ENCODE measurements at places on chromosomes 3 and 15. TPM values are rescaled to one million over a fixed set of nuclear protein-coding genes. Genes with fewer than 3 reads are reported as not detected.

DNA sequence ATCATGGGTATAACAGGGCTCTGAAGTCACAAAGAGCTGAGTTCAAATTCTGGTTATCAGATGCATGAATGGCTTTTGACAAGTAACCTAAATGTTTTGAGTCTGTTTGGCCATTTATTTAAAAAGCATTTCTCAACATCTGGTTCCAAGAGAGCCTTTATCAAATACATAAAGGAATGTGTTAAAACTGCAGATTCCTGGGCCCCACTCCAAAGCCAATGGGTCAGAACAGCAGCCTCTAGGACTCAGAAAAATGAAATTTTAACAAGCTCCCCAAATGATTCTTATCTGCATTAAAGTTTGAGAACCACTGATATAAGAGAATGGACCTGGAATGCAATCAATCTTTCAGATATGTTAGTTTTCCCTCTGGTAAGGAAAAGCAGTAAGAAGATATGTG, 3.4 kb downstream of the B4GALT4 start:
- DNase-seq: no peak

DNA sequence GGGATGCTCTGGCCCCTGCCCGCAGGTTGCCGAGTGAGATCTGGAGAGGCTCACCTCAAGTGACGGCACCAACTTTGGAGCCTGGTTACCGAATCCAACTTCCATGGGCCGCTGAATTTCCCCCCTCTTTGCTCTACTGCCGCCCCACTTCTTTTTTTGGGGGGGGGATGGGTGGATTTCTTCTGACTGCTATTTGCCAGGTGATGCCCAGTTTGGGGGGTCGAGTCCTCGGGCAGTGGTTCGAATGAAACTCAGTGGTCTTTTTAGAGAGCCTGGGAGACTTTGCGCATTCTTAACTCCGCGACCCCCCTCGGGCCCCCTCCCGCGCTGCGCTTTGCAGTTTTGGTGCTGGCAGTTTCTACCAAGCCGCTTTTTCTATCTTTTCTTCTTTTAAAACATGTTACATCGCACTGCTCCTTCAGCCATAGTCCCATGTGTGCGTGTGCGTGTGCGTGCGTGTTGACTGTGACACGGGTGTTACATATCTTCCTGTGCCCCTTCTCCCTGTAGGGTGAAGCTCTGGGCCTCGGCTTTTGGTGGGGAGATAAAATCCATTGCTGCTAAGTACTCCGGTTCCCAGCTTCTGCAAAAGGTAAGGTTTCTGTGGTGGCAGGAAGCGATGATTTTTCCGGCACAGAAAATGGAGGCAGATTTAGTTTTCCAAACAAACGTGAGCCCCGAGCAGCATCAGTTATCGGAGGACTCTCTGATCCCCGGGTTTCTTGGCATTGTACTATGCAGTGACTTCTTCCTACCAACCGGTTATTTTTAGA, 837 bp downstream of the CACNA2D3 start:
- DNase-seq: no peak

DNA sequence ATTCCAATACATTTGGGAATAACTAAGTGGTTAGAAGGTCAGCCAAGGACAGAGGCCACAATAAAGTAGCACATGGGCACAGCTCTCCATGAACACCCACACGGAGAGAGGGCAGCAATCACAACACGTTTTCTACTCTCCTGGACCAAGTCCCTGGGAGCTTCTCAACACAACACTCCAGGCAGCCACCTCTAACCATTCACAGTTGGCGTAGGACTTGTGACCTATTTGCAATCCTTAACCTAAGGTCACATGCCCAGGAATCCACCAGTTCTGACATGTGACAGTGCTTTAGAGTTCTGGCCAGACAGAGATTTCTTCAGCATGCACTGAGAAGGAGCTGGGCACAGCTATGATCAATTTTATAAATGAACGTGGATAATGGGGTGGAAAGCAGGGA, 280.8 kb downstream of the SHQ1 start:
- no peak for DNase-seq

DNA sequence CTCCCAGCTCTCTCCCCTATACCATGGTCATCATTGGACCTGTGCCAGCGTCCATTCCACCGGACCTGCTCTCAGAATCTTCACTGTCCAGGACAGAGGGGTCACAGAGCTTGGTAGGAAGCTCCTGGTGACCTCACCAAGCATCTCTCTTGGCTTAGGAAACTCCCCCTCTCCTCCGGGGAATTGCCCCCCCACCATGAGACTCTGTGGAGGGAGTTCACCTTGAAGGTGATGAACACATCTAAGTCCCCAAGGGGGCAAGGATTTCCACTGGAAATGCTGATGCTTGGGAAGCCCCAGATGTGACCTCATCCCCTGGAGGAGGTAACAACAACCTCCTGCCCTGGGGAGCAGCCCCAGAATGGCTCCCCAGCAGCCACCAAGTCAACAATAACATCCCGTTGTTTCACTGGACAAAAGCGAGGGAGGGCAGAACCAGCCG, 3.2 kb downstream of the SEMA7A start:
- no peak for DNase-seq

GRCh38 chr3:190768891-190769290, 93.6 kb downstream of the GMNC start:
- DNase-seq: no peak

GRCh38 chr3:87706176-87706575, 352.6 kb downstream of the CGGBP1 start:
- no peak for DNase-seq

DNA sequence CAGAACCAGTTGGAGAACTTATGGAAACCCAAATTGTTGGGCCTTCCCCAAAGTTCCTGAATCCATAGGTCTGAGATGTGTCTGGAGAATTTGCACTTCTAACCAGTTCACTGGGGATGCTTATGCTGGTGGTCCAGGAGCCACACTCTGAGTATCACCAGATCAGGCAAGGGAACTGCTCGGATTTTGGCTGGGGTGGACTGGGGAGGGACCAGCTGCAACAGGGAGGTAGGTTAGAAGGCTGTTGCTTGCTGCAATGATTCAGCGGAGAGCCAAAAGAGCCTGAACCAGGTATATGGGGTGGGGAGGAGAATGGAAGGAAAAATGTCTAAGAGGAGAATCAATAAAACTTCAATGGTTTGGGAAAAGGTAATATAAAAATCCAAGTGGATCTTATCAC, 45.9 kb upstream of the EPHB1 start:
- DNase-seq: no peak

GRCh38 chr3:87120236-87120635, 106.9 kb upstream of the CHMP2B start:
- no peak for DNase-seq

DNA sequence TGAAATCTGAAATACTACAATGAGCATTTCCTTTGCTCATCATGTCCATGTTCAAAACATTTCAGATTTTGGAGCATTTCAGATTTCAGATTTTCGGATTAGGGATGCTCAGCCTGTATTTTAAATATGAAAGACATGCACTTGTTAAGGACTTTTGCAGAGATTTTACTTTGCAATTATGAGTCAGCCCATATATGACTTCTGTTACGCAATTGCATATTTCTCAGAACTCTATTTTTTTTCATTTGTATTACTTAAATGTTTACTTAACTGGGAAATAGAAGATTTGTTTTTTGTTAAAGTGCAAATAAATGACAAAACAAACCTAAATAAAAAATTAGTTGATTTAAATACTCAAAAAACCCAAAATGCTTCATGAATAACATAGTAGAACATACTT, 376.2 kb downstream of the ZBTB20 start:
- no peak for DNase-seq

GRCh38 chr15:97921296-97921865, 39.1 kb upstream of the ARRDC4 start:
- no peak for DNase-seq

DNA sequence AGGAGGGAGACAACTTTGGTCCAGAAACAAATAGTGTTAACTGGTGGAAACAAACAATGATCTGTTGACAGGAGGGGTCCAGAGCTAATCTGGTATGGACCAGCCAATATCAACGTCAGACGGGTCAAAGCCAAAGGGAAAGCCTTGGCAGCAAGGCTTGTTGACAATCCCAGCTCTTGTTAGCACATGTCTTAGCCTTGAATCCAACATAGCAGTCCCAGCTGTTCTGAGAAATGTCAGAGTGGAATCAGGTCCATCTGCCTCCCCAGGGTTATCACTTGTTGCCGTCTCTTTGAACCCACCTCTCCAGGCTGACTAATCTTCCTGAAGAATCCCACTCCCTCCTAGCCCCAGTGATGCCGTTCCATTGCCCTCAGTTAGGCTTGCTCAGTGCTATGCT, 404.6 kb upstream of the MCTP2 start:
- DNase-seq: no peak

GRCh38 chr15:25844981-25845680, 18.0 kb downstream of the ATP10A start:
- no peak for DNase-seq

Gene OCA2
- total RNA-seq: 0.12 TPM

Gene LRTM1
- not detected for total RNA-seq

Gene CNTN3
- 2.9 TPM for total RNA-seq

Gene TM6SF1
- 6.0 TPM for total RNA-seq

All from pancreas (tissue), 10 donors.